ENCODE measurements at places on chromosomes 7 and 10.

- no peak for DNase-seq
These were observed 182.3 kb upstream of the IMMP2L start for GRCh38 chr7:111744501-111745155.

DNA sequence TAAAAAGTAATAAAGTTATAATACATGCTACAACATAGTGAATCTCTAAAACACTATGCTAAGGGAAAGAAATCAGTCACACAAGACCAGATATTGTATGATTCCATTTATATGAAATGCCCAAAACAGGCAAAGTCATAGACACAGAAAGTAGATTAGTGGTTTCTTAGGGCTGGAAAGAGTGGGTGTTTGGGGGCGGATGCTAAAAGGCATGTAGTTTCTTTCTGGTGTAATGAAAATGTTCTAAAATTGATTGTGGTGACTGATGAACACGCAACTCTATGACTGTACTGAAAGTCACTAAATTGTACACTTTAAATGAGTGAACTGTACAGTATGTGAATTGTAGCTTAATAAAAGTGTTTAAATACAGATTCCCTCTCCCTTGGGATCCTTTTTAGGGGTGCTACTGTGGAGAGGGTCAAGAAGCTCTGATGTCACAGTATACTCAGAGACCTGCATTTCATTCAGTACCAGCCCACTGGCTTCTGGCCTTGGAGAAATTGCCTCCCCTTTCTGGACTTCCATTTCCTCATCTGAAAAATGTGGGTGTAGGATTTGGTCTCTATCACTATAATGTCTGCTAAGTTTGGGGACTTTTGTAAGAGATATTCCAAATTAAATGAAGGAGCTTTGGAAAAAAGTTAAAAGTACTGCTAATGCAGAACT, 46.4 kb downstream of the AOAH start:
- no peak for DNase-seq

GRCh38 chr10:94180576-94180975, 182.2 kb downstream of the NOC3L start:
- DNase-seq: no peak

- no peak for DNase-seq
These were observed 35.4 kb downstream of the JMJD1C start for GRCh38 chr10:63430091-63430998.

DNA sequence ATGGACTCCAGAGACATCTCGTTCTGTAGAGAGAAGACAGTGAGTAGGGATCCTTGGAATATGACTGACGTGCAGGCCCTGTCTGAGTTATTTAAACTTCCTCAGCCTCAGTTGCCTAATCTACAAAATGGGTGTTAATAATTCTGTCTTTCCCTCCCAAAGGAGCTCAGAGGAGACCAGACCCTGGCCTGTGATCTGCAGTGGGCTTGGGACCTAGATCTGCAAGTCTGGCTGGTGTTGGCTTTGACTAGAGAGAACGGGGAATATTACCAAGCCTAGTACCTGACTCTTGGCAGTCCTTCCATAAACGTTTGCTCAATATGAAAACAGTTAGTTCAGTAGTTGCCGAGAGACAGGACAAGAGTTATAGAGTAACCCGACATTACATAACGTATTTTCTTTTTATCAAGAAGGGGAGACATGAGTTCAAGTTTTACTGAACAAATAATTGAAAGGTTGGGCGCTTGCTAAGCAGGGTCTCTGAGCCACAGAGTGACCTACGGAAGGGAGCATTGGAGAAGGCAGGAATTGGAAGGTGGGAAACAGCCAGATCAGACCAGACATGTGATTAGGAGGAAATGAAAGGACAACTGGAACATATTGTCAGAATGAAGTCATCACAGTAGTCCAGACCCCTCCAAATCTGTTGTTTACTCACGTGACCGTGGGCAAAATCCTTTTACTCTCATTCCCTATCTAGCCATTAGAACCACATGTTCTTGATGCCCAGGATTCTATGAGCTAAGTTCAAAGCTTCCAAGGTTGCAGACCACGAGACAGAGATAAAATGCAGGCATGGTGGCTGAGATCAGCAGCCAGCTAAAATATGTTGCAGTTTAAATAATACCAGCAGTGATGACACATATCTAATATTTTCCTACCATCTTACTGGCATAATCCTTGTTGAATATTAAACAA, 10.9 kb upstream of the CYP3A4 start:
- DNase-seq: no peak

DNA sequence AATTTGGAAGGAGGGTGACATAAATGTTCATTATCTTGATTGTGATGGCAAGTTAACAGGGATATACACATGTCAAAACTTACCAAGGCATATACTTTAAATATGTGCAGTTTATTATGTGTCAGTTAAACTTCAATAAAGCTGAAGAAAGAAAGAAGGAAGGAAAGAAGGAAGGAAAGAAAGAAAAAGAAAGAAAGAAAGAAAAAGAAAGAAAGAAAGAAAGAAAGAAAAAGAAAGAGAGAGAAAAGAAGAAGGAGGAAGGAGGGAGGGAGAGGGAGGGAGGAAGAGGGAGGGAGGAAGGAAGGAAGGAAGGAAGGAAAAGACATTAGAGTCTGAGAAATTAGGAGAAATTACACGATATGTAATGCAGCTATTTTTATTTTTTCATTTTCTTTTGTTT, 15.9 kb upstream of the GSTK1 start:
- no peak for DNase-seq

- no peak for DNase-seq
These were observed 160.8 kb downstream of the IMMP2L start for GRCh38 chr7:111401516-111401915.

- DNase-seq: no peak
These were observed 144.0 kb downstream of the RPS24 start for GRCh38 chr10:78177491-78178185.

- DNase-seq: no peak
These were observed 7.7 kb downstream of the MDFIC start for GRCh38 chr7:114929570-114929969.

DNA sequence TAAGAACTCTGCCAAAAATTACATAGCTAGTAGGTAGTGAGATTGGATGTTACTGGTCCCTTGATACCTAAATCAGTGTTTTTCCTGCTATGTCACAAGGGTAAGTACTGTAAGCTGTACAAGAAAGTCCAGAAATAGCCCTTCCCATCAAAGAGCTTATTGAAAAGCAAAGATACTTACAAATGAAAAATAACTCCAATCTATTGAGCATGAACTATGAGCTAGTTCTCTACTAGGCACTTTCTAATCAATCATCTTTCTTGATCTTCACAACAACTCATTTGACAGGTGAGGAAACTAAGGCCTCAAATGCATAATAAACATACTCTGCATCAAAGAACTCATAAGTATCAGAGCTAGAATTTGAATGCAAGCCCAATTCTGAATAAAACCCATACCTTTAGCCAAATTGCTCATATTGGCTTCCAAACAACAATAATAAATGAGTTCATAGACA, 249.8 kb upstream of the TCF7L2 start:
- DNase-seq: no peak

DNA sequence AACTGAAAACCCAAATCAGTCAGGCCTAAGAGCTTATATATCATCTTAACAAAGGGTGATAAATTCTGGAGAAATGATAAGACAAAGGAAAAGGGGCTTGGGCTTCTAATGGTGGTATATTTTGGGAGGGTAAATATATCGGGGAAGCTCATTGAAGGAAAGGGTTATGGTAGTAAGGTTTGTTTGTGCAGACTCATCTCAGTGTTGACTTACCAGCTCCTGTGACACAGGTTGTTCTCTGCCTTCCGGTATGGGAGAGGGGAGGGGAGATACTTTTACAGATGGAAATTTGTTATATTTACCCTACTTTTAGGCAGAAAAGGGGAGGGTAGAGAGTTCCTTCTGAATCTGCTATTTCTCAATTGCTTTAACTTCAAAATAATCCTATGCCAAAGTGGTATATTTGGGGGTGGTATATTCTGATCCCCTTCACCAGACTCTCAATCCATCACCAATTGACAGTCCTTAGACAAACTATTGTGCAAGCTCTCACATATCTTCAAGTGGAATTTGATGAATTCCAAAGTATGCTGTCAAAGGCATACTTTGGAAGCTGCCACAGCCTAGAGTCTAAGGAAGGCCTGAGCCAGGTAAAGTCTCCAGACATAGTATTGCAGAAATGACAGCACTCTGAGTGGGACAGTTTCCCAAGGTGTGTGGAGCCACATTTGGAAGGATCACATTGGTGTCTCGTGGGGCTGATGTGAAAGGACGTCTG, 13.3 kb upstream of the PAPSS2 start:
- no peak for DNase-seq

DNA sequence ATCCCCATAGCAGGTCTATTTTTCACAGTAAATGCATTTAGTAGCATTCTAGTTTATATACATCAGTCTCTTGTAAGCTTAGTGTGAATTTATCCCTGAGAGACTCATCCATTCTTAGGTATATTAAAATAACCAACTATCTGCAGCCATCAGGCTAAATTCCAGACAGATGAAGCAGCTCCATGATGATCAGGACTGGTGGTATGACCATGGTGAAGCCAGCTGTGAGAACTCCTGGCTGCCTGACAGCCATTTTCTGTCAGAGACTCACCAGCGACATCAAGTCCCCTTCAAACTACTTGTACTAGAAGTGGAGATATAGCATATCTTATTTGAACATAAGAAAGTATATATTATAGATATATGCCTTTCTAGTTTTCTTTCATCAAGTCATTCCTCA, 70.3 kb upstream of the GSDME start:
- DNase-seq: no peak

DNA sequence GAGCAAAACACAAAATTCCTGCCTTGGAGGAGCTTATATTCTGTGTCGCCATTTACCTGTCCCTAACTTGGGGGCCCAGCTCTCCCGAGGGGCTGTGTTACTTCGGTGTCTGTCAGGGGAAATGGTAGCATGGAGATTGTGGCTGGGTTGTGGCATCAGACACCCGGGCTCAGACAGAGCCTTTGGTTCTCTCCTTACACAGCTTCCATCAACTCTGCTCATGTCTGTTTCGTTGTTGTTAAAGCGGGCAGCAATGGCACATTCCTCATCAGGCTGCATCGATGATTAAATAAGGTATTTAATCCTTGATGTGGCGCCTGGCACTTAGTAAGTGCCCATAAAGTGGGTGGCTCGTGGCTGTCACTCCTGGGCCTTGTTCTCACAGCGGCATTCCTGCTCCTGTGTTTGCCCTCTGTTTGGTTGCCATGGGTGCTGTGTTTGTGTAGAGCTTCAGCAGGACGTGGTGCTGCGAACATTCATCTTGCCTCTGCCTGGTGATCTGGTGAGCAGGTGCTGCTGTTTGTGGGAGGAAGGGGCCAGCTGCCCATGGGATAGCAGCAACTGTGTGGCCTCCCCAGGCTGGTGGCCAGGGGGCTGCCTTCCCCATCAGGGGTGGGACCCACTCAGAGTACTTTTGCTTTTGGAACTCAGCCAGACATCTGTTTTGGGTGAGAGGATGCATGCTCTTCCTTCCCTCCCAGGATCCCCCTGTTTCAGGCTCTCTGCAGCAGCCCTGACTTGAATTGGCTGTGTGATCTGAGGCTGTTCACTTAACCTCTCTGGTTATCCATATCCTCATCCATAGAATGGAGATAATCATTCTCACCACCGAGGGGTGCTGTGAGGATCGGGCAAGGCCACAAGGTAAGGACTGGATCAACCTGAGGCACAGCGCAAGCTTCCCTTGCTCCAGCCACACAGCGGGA, 207.2 kb upstream of the SVIL start:
- peak; percentile 83 for DNase-seq

DNA sequence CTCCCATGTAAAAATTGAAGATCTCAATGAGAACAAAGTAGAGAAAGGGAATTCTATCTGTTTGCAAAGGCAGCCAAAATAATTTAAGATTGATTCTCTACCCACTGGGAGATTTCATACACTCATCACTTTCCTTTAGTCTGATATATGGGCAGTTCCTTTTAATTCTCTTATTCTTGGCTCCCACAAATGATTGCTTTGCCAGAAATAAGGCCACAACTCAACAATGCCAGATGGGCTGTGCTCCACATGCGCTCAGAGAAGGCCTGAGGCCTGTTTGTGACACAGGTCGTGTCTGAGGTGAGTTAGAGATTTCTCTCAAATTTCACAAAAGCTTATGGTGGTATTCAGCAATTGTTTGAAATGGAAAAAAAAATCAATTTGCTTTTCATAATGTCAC, 501.9 kb upstream of the SEMA3D start:
- no peak for DNase-seq

DNA sequence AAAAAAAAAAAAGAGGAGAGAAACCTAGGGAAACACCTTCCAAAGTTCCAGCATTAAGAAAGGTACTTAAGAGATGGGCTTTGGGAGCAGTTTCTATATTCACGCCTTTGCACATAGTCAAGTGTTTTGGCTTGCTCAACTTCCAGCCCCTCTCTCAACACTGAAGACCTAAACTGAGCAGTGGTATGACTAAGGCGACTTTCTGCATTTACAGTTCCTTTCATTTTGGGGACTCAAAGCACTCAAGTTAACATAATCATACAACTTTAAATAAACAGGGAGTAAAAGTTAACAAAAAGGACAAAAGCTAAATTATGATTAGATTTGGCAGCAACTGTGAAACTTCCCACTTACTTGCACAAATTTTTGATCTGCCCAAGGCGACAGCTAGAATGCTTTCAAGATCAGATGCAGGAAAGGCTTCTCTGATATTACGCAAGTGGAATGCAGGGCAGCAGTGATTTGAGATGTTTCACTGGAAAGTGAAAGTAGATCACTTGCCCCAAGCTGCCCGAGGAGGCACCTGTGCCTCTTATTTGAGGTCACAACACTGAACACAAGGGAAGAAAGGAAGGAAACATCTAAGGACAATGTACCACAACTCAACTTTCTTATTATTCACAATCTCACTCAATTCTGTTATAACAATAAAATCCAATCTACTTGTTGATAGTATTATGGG, 199.5 kb downstream of the SKAP2 start:
- DNase-seq: no peak

DNA sequence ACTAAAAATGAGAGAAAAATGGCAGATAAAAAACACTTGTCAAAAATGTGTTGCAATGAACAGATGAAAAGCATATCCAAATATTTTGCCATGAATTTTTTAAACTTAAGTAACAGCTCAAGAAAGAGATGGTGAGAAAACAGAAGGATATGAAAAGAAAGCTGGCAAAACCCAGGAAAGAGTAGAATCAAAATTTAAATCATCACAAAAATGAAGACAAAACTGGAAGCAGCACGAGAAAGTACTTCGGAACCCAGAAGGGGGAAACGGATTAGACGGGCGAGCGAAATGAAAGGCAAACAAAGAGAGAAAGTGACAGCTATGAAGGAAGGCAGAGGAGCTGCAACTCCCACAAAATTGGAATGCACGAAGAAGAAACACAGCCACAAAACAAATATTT, 60.2 kb downstream of the KCNH2 start:
- DNase-seq: no peak

GRCh38 chr7:114082642-114083165, 163.9 kb upstream of the PPP1R3A start:
- DNase-seq: no peak

- DNase-seq: no peak
These were observed 109.5 kb upstream of the HABP2 start for GRCh38 chr10:113443141-113443925.
